GM12891 (cell line): ENCODE measurements at places on chromosomes 1 and 21.

GRCh38 chr1:198935306-198935921, 296.6 kb downstream of the PTPRC start:
- DNase-seq: no peak

GRCh38 chr1:10986525-10986890, 25.9 kb upstream of the TARDBP start:
- DNase-seq: no peak

DNA sequence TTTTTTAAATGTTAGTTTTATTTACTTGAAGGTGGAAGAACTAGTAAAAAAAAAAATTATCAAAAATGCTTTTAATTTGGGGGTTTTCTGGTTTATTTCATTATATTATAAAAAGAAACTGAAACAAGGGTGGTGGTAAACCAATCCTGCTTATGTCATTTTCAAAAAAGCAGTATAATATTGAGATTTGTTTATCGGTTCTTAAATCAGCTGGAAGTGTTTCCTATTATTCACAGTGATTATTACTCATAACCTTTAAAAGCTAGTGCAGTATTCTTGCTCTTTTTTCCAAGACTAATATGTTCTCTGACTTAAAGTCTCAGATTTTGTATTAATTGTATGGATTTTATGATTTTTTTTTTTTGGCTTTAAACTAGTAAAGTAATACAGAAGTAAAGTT, 5.4 kb upstream of the LRRC40 start:
- no peak for DNase-seq

- peak; percentile 63 for DNase-seq
Observed at GRCh38 chr1:26161415-26162219, 2.7 kb downstream of the FAM110D start.

DNA sequence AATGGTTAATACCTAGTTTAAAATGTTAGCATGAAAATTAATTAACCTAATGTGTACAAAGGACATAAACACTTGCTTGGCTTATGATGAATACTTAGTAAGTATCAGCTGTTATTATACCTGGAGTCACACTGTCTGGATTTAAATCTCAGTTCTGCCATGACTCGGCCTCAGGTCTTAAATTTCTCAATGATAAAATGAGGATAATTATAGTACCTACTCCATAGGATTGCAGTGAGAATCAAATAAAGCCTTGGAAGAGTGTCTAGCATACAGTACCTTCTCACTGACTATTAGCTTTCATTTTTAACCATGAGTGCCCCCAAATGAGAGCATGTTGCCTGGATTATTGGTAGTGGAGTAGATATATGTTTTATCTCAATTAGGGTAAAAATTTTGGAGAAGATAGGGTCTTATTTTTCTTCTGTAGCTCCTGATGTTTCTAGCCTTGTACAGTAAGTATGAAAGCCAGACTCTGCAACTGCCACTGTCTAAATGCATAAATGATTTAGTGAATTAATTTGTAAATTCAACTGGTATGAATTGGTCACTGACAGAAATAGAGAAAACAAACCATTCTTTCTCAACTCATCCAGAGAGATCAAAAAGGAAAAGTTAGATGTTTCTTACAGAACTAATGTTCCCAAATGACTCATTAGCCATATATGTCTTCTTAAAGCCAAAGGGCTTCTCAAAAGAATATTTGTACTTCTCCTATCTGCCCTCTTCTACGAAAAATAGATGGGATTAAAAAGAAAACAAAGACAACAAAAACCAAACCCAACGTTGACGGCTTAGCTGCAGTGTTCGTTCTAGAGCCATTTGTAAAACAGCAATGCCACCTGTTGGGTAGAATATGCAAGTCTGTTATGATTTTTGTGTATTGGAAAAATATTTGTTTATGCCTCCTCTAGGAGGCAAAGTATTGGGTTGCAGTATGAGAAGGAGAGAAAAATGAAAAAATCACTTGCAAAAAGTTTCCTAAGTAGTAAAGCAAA, 53.8 kb upstream of the MROH9 start:
- DNase-seq: no peak

GRCh38 chr1:89277725-89278124, 5.1 kb upstream of the GBP5 start:
- no peak for DNase-seq

DNA sequence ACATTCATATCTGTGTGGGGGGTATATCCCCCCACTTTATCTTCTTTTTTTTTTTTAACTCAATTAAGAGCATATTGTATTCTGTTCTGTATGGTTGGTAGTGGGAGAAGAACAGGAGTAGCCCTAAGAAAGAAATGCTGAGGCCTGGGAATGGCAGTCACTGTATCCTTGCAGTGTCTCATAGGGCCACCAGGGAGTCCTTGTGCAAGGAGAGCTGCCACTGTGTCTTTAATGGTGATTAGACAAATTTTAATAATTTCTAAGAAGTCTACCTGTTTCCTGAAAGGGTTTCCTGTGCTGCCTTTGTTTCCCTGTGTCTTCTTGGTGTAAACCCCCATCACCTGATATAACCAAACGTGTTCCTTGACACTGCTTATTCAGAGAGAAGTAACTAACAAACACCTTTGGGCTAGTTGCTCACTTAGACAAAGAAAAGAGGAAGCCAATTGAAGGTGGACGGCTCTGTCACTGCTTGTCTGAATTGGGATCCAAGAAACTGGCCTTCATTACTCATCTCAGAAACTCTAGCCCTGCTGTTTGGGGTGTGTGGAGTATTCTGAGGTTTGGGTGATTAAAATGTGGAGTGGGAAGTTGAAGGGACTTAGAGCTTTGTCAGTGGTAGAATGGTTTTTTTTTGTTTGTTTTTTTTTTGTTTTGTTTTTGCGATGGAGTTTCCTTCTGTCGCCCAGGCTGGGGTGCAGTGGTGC, 15.2 kb downstream of the GIPC2 start:
- no peak for DNase-seq

DNA sequence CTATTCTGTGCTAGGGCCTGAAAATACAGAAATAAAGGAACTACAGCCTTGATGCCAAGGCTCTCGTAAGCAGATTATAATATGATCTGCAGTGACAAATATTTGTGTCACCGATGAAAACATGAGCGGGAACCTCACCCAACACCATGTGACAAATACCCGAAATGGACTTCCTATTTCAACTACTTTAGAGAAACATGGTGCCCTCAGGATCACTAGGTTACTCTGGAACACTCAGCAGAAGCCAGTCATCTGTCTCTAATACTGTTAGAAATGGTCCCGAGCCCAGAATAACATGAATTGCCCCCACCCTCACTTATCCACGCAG, 463 bp upstream of the VAMP3 start:
- DNase-seq: no peak

DNA sequence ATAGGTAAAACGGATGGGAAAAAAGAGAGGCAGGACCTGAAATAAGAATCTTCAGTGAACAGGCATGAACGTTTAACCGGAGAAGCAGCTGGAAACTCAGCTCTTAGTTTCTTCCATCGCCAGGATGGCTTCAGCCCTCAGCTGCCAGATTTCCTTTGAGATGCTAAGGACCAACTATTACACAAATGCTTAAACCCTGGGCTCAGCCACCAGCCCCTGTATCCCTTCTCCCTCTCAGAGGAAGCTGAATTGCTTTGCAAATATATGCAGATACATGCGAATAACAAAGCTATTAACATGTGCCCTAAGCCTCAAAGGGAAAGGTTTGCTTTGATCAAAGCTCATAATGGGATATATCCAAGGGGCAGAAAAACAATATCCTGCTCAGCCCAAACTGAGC, 515.1 kb downstream of the OMA1 start:
- DNase-seq: no peak

DNA sequence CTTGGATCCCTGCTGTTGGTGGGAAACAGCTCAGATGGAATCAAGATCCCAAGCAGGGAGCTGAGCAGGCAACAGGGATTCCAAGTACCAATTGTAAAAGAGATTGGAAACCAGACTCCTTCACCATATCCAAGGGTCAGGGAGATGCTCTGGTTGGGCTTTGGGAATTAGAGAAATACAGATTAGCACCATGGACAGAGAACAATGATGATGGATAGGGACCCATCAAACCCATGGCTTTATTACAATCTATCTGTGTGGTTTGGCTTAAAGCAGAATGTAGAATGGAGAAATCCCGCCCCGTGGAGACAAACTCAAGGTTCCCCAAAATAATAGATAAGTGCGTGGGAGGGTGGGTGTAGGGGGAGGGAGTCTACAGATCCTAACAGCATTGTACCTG, 120.7 kb upstream of the CSF3R start:
- no peak for DNase-seq

- no peak for DNase-seq
Observed at GRCh38 chr1:215166886-215167285, 84.3 kb downstream of the KCNK2 start.

GRCh38 chr1:207423560-207424292, 30.4 kb upstream of the CR2 start:
- no peak for DNase-seq

- DNase-seq: no peak
Observed at GRCh38 chr21:41483415-41483814, 24.5 kb downstream of the TMPRSS2 start.

GRCh38 chr1:192443616-192444015, 126.8 kb downstream of the RGS21 start:
- no peak for DNase-seq

DNA sequence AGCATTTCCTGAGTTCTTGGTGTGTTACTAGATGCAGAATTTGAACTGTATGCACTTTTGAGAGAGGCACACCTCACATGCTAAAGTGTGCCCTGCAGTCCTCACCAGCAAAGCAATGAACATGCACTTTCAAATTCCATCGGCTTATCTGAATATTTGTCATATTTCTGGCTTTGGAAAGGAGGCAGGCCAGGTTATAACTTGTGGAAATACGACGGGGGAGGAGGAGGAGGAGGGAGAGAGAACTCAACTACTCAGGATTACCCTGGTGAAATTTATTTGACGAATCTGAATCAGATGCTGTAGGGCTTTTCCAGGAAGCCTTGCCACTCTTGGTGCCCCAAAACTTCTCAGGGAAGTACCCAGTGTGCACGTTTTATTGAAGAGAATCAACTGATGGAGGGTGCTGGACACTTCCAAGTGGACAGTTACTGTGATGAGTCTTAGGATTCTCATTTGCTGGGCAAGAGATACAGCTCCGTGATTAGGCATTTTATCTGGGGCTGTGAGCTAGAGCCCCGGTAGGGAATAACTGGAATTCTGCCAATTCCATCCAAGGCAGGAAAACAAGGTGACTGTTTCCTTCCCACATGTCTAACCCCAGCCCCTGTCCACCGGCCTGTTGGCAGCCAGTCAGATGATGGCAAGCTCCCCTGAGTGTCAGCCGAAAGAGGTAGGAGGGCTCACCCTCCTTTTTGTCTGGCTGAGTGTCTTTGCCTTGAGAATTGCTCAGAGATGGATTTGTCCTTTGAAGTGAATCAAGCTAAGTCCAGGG, 3.8 kb downstream of the PDPN start:
- DNase-seq: no peak

- no peak for DNase-seq
Observed at GRCh38 chr21:38293765-38294164, 37.0 kb downstream of the KCNJ15 start.

DNA sequence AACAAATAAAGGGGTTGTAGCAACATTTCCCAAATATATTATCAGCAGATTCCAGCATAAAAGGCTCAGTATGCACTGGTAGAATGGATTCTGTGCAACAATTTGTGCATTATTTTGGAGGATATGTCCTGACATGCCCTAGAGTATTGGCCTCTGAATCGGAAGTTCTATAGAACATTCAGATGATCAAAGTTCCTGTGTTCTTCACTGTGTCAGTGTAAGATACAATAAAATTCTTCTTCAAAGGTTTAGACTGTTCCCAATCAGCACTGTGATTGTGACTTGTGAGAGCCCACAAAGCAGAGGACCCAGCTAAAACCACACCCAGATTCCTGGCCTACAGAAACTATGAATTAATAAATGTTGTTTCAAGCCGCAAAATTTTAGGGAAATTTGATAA, 33.6 kb upstream of the GBP5 start:
- DNase-seq: no peak

DNA sequence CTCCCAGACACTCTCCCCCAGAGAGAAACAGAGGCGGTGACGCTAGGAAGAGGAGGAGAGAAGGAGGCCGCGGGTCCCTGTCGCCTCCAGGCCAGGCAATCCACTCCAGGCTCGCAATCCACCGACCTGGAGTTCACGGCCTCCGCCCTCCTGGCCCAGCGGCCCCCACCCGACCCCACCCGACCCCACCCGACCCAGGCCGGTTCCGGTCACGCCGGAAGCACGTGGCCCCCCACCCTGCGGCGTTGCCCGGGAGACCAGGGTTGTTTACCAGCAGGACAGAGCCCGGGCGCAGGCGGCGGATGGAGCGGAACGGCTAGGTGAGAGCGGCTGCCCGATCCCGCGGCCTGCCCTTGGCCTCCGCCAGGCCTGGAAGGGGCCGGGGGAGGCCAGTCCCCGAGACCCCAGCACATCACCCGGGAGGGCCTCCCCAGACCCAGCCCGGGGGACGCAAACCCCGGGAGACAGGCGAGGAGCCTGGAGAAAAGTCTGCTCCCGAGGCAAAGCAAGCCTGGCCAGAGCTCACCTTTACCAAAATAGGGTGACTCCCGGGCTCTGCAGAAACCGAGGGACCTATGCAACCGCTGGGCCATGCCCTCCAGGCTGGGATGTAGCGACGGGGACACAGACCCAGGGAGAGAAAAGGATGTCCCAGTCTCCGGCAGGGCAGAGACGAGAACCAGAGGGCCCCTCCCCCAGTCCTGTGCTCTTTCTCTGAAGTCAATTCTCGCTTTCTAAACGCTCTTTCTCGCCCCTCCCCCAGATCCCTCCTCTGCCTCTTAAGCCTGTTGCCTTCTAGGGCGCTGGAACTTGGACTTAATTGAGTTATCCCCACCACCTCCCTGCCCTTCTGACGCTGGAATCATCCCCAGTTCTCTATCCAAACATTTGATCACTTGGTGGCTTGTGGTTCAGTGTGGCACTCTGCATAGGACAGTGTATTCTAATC, at the start of the genes PLA2G2C and UBXN10:
Gene PLA2G2C, minus strand, starts transcription at position 685 of the 949 bp plus-strand sequence. CDS start 9,155 bp downstream, outside the sequence.
Gene UBXN10, plus strand, starts transcription at position 263 of the 949 bp plus-strand sequence. CDS start 4,466 bp downstream, outside the sequence.
- DNase-seq: peak; percentile 58

- no peak for DNase-seq
Observed at GRCh38 chr1:90133133-90133532, 138.2 kb downstream of the ZNF326 start.

GRCh38 chr21:46622226-46622625, 13.2 kb upstream of the PRMT2 start:
- no peak for DNase-seq

DNA sequence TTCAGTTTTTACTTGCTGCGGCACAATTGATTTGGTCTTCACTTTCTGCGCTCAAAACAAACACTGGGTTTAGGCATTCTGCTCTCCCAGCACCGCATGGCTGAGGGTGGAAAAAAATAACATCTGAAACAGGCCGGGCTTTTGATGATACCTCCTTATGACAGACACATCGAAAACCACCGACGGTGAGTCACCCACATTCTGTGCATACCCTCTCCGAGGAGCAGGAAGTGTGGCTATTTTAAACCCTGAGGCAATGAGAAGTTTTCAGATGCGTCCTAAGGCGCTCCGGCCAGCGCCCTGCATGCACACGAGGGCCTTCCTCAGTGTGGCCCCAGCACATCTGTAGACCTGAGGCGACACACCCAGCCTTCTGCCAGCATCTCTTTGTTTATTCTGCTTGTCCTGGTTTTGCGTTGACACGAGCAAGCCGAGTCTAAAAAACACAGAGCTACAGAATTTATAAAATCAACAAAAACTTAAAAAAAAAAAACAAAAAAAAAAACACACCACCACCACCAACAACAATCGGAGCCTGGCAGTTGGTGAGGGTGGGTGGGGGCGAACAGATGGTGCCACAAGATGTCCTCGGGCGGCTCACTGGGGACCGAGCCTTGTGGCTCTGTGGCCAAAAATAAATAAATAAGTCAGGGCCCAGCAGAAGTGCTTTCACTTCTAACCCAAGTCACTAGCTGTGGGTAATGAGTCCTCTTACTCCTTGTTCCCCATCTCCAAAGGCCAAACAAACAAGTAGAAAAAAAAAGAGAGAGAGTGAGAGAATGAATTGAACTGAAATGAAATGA, 162.6 kb upstream of the IRF2BP2 start:
- DNase-seq: peak; percentile 70
